CMK (cell line): ENCODE measurements at places on chromosomes 13 and 19.

DNA sequence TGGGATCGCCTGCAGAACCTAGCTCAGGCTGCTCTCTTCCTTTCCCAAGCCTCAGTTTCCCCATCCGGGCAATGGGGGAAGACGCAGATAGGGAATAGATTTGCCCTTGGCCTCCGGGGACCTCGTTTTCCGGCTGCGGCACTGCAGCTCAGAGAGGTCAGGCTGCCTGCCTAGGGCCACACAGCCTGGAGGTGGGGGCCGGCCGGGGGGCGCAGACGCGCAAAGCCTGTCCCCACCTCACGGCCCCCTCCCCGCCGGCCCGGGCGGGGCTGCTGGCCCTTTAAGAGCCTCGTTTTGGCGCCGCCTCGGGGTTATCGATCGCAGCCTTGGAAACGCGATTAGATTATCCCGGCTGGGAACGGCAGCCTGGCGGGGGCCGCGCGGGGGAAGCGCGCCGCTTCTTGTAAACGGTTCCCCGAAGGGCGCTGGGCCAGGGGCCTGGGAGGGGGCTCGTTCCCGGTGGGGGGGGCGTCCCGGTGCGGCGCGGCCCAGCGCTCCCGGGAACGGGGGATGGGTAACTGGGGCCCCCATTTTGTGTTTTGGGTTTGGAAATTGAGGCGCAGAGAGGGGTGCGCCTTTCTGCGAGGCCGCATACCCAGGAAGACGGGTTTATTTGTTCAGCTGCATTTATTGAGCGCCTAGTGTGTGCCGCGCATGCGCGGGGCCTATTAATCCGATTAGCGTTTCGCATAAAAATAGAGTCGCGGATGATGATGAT is 23.4 kb upstream of the TCF3 start:
- DNase-seq = no peak

- no peak for DNase-seq
These were observed 24.9 kb downstream of the EPS15L1 start for GRCh38 chr19:16446724-16447368.

- no peak for DNase-seq
These were observed 24.0 kb downstream of the FGF9 start for GRCh38 chr13:21694831-21695230.

- peak; percentile 62 for DNase-seq
These were observed 5.7 kb downstream of the COMP start for GRCh38 chr19:18785179-18786124.

GRCh38 chr13:86946734-86947133 is 724.4 kb upstream of the SLITRK5 start:
- DNase-seq = no peak

DNA sequence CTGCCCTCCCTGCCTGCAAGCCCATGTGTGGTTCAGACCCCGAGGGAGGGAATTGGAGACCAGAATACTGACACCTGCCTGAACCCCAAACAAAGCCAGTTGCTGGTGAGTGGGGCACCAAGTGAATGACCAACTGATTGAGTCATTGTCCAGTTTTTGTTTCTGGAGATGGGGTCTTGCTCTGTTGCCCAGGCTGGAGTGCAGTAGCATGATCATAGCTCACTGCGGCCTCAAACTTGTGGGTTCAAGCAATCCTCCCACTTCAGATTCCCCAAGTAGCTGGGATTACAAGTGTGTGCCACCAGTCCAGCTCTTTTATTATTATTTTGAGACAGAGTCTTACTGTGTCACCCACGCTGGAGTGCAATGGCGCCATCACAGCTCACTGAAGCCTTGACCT is 4.0 kb downstream of the CCL25 start:
- DNase-seq = no peak

- DNase-seq = no peak
These were observed 295.1 kb downstream of the MYO16 start for GRCh38 chr13:108924541-108924940.

GRCh38 chr19:17325881-17326594 is 8.6 kb downstream of the ANO8 start:
- DNase-seq = no peak

DNA sequence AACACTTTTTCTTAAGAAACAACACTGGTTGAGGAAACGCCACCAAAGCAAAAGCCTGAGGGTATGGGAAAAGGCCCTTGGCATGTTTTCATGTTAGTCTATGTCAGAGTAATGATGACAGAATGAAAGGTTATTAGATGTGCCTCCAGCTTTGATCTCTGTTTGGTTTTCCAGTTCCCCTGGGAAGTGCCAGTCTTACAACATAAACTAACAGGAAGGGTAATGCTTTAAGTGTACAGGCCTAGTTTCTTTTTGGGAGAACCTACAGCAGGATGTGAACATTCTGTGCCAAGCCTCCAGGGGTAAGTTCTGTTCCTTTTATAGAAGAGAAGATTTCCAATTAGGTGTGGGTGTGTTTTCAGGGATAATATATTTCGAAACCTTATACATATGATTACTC is 121.7 kb downstream of the FNDC3A start:
- no peak for DNase-seq

DNA sequence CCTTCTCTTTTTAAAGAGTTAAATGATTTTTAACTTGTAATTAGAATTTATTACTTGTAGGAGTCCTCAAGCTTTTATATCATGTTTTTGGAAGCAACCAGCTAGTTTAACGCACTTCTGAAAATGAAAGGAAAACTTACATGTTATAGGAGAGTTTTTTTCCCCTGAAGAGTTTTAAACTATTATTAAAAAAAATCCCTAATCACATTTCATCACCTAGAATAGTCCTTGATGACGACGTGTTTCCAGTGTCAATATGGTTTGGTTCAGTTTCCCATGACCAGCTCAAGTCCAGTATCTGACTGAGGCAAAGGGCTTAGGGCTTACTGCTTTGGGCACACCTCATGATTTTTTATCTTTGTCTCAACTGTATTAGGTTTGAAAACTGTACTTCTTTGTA is 36.0 kb downstream of the URI1 start:
- DNase-seq = no peak

DNA sequence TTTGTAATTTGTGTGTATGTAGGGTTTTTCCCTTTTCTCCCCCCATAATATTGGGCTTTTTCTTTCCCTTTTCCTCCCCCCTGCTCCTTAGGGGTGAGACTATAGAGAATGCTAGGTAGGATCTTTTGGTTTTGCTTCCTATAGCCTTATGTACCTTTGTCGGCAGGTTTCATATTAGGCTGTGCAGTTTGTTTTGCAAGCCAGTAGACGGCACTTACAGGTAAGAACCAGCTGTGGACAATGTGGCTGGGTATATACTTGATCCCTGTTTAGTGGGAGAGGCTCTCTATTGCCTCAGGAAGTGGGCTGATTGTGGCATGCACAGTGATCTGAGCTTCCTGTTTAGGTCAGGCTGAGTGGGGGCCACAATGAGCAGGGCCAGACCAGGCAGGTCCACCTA is 359.2 kb upstream of the OBI1 start:
- DNase-seq = no peak

DNA sequence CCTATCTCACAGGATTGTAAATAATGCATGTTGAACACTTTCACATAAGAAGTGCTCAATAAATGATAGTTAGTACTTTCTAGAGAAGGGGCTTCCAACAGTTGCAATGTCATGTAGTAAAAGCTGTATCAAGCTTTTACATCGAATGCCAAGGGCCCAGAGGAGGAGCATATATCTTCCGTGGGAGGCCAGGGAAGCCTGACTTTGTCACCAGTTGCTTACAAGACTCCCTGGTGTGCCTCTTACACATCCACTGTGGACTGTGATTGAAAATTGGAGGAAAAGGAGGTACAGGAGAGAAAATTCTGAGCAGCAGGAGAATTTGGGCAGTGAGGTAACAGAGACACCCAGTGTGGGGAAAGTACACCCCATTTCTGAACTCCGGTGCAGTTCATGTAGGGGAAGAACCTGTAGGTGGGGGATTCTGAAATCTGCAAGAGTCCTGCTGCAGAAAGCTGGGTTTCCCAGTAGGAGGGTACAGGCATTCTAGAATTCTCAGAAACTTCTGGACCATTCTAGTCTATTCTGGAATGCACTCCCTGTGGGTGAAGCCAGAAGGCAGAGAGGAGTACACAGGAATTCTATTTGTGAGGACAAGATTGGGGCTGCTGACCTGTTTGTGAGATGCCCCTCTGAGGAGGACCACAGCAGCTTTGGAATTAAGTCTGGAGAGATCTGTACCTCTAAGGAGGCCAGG is 54.0 kb downstream of the ALOX5AP start:
- DNase-seq = no peak

- no peak for DNase-seq
These were observed 8.8 kb upstream of the IGFL4 start for GRCh38 chr19:46049597-46049996.

- no peak for DNase-seq
These were observed 38.0 kb downstream of the GAS6 start for GRCh38 chr13:113825841-113826240.

GRCh38 chr19:28329429-28329828 is 883.5 kb downstream of the UQCRFS1 start:
- DNase-seq = no peak

GRCh38 chr19:16001481-16002312 is 52.9 kb downstream of the OR10H4 start:
- no peak for DNase-seq

- DNase-seq = no peak
These were observed 397 bp downstream of the SLC44A2 start for GRCh38 chr19:10625762-10626138.

DNA sequence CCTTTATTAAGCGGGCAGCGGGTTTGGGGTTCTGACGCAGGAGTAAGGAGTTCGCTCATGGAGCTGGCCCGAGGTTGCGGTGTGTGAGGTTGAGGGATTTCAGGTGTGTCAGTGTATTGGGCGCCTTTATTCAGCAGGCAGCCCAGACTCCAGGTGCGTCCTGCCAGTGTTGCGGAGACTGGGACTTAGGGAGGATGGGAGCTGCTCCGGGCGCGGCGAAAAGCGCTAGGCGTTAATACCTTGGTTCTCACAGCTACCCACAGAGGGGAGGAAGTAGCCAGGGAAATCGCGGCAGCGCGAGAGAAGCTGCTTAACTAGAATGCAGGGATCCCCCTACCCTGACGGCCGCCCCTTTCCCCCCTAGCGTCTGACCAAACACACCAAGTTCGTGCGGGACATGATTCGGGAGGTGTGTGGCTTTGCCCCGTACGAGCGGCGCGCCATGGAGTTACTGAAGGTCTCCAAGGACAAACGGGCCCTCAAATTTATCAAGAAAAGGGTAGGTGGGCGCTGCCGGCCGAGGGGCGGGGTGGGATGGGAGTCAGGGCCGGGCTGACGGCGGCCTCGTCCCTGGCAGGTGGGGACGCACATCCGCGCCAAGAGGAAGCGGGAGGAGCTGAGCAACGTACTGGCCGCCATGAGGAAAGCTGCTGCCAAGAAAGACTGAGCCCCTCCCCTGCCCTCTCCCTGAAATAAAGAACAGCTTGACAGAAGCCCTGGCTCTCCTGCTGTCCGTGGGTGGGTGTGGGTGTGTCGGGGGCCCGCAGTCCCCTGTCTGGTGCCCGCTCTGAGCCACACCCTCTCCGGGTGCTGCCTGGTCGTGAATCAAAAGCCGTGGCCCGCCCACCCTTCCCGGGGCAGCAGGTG is 1.1 kb downstream of the RPL36 start:
- no peak for DNase-seq

GRCh38 chr19:29482855-29483640 is 42.7 kb upstream of the VSTM2B start:
- DNase-seq = no peak

- DNase-seq = no peak
These were observed 60.9 kb downstream of the SMARCA4 start for GRCh38 chr19:11021760-11022144.

GRCh38 chr19:43555185-43555770 is 20.0 kb downstream of the XRCC1 start:
- DNase-seq = peak; percentile 69
